IPS DF 19.7 (cell line): ENCODE measurements at places on chromosomes 1 and 21.

DNA sequence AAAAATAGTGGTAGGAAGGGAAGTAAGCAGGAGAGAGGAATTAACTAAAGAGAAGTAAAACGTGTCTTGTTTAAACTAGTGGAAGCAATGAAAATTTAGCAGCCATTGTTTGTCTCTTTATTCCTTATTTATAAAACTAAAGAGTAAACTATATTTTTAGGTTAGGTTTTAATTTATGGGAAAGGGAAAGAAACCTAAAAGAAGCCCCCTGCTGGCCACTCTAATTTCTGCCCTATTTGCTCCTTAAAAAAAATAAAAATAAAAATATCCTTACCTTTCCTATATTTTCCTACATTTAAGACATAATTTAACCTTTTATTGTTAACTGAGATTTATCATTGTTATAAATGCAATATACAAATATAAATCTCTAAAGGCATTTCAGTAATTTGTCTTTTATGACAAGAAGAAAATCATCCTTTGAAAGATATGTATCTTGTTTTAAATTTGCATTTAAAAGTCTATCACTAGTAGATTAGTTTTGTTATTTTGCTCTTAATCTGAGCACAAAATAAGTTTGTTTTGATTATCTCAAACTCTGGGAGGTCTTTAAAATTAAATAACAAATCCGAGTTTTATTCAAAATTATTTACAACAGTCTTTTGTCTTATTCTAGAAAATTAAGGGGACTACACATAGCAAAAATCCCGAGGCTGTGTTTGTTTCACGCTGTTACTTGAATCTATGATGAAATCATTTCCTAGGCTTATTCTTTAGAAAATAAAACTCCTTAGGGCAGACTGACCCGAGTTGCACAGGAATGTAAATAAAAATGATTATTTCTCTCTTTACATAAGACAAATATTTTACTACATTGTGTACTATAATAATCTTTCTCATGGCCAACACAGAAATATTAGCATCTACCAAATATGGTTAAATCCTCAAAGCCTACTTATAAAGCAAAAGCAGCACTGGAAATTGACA is 201.7 kb downstream of the NRIP1 start:
- DNase-seq = no peak

DNA sequence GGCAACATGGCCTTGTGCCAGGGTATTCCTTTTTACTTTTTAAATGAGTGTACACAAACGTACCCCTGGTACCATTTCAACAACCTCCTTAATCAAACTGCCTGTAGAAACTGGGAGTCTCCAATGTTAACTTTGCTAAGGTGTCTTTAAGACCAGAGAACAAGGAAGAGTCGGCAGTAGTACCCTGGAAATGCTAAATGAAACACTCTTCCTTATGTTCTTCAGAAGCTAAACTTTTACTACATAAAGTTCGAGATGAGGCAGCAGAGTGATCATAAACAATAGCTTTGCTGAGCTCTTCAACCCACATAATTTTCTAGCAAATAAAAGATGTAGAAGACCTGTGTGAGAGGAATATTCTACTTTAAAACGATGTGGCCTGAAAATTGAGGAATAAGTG is 297.7 kb upstream of the NRIP1 start:
- DNase-seq = no peak

DNA sequence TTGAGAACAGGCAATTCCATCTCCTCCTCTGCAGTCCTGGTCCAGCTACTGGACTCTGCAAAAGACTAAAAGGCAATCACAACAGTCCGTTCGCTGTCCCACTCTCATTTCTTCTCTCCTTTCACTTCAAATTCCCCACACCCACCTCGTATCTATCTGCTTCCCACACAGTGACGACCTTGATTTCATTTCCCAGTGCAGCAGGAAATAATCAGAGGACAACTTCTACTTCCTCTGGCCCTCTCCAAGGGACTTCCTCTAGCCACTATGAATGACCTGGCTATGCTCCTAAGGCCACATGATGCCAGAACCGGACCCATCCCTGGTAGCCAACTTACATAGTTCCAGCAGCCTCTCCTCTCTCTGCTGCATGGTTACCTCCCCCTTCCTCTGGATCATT is 8.0 kb downstream of the NOL9 start:
- DNase-seq = no peak

DNA sequence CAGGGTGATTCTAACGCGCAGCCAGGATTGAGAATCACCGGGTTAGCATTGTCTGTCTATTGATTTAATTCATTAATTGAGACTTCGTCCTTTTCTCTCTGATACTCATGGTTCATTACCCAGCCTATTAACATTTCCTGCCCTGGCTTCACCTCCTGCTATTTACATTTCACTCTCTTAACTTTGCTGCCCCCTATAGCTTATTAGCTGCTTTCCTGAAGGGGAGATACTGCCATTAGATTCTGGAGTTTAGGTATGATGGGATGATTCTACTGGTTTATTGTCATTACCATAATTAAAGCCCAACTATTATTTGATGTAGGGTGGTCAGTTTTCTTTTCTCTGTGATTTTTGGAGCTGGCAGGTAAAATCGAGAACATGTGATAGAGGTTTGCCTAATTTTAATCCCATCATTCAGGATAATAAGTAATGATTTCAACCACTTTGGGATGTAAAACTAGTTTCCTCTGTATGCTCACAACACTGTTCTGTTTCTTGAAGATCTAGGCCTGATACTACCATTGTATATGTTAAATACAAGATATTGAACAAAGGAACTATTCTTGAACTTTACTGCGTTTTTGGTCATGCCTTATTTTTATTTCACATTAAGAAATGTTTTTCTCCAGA is 6.4 kb downstream of the PPP2R5A start:
- DNase-seq = no peak

- DNase-seq = no peak
These were observed 53.6 kb upstream of the CTPS1 start for GRCh38 chr1:40925834-40926410.

DNA sequence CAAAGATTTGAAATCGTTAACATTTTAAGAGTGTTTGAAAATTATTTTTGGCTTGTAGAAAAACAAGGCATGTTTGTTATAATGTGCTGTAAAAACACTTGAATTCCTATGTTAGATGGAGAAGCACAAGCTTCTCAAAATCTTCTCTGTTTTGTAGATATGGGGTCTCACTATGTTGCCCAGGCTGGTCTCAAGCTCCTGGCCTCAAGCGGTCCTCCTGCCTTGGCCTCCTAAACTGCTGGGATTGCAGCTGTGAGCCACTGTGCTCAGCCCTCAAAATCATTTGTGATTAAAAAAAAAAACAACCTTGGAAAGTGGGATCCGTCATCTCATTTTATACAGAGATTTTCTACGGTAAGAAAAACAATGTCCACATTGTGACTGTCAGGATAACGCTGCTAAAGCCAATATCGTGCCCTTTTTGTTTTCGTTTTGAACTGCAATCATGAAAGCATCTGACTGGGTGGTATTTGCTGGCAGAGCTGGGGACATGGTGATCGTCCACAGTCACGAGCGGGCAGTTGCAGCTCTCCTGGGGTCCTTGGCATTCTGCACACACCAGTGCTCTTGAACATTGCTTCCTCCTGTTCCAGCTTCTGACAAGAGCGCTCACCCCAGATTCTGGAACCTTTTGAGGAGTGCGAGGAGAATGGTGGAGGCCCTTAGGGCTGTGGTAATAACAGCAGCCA is 112.5 kb downstream of the PGBD5 start:
- DNase-seq = no peak

DNA sequence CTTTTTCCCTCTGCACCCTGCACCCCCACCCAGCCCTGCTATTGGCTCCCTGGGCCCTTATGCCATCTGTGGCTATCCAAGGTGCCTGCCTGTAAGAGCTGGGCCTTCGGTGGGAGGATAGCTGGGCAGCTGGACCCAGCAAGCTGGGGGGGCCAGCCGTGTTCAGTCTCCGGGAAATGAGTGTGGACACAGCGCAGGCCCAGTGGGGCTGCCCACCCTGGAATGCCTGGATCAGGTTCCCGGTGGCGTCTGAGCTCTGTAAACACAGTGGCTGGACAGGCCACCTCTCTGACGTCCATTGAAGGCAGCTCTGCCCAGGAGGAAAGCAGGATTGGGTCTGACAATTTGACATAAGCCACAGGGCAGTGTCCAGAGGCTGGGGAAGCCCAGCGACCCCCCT is 127.8 kb downstream of the FOXD2 start:
- DNase-seq = no peak

GRCh38 chr1:20665726-20666125 is 4.6 kb upstream of the DDOST start:
- DNase-seq = no peak

DNA sequence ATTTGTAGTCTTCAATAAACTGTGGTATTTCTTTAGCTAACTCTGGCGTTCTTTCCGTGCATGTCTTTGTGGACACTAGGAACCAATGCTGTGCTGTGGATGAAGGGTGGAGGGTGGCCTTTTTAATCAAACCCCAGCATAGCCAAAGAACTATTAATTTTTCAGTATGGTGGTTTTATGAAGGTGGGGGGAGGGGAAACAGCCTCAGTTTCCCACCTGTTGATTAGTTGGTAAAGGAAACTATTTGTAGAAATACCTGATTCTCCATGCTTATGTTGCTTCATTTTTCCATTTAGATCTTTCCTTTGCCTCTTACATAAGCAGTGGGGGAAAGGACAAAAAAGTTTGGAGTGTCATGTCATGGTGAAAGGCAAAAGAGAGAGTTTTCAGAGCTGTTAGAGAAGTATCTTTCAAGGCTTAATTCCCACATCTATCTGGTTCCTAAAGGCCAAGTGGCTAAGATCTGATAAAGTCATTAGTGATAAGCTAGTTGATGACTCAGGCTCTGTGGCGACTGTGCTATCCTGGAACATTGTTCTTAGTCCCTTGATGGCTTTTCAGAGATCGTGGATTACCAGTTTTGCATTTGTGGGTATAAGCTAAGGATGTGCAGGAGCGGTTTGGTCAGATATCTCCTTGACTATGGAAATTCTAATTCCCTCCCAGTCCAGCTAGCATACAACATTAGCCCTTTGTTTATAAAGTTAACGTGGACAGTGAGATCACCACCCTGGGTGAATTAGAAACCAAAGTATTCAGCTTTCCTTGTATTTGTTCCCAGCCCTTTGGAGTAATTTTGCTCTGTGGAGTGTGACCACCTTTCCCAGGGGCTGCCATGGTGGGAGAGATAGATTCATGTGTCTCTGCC is 8.7 kb upstream of the HAX1 start:
- no peak for DNase-seq

DNA sequence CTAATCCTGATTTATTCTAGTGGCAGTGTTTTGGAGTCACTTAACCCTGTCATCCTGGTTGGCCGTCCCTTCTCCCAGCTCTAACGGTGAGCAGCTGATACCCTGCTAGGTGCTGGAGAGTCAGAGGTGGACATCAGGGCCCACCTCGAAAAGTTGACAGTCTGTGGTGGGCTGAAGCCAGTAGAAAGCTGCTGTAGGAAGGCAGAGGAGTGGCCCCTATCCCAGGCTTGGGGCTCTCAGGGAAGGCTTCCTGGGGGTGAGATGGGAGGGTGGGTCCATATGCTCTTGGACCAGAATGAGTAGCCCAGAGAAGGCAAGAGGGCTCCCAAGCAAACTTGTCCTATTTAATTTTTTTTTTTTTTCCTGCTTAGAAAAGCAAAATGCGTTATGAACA is 475 bp upstream of the RPL5 start:
- no peak for DNase-seq

GRCh38 chr1:14674030-14674429 is 75.5 kb downstream of the KAZN start:
- DNase-seq = no peak

GRCh38 chr1:203477748-203478147 is 2.1 kb downstream of the PRELP start:
- no peak for DNase-seq

- no peak for DNase-seq
These were observed 7.0 kb downstream of the COLGALT2 start for GRCh38 chr1:184030433-184031091.

DNA sequence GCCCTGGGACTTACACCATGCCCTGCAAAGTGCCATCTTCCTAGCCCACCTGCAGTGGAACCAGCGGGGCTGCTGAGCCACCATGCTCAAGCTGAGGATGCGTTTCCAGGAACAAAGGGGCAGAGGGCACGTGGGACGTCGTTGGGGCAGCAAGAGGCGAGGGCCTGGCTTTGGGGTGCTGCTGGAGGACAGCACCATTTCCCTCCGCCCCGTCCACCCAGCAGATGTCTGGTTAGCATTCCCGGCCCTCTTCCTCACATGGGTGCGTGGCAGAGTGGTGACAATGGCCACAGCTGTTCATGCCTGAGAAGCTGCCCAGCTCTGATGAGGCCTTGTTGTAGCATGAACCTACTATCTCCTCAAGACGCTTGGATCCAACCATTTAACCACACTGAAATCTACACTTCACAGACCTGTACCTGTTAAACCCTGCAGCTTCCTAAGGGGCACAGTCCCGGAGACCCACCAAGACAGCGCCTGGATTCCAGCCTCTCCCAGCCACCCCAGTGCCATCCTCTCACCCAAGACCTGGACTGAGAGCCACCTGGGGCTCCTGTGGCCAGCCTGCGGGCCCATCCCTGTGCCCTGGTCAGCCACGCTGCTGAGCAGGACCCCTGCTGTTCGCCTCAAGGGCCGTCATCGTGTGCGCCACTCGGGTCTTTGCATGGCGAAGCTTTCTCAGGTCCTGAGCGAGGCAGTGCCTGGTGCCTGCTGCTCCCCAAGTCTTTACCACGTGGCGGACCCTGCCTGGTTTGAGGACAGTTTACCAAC is 33.2 kb downstream of the SLC45A1 start:
- no peak for DNase-seq

GRCh38 chr1:145985502-145986439 is 10.6 kb downstream of the TXNIP start:
- no peak for DNase-seq

GRCh38 chr1:42833981-42834380 is 12.4 kb upstream of the ZNF691 start:
- no peak for DNase-seq

- DNase-seq = no peak
These were observed 52.6 kb downstream of the BRINP2 start for GRCh38 chr1:177223359-177223758.

- no peak for DNase-seq
These were observed 27.0 kb upstream of the SLFNL1 start for GRCh38 chr1:41048540-41048939.
